ENCODE measurements at places on chromosomes 3 and 15.

DNA sequence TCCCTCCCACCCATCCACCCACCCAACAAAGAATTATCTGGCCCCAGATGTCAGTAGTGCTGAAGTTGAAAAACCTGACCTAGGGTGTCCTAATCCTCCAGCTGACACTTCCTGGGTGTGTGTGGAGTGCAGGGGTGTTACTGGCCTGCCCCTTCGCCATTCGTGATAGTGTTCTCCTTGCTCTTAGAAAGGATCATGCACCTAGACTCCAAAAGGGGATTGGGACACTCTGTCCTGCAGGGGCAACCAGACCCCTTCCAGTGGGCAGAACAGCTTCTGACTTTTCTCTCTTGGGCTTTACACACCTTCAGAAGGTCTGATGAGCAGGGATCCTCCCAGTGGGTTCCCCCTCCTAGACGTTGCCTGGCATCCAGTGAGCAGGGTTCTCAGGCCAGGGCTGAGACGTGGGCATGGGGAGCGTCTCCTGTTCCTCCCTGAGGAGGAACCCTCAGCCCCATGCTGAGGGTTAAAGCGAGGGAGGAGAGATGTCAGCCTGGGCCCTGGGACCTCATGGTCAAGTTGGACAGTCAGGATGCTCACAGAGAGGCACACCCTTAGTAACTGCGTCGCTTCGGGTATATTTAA, 75.0 kb downstream of the AAGAB start:
- no peak for DNase-seq

DNA sequence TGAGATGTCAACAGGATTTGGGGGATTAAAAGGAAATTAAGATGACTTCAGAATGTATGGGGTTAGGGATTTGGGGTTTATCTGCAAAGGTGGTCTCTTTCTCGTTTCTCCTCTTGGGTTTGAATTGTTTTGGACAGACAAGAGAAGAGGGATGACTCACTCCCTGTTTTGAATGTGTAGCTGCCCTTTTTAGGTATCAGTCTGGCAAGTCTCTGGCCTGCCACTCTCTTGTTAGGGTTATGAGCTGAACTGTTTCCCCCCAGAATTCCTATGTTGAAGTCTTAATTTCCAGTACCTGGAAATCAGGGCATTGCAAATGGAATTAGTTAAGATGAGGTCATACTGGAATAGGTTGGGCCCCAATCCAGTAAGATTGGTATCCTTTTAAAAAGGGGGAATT, 291.7 kb downstream of the MEX3B start:
- DNase-seq, result no peak

GRCh38 chr3:57709559-57709958, 16.7 kb upstream of the DENND6A start:
- no peak for DNase-seq

GRCh38 chr3:46710229-46710628, 7.4 kb downstream of the PRSS50 start:
- no peak for DNase-seq

DNA sequence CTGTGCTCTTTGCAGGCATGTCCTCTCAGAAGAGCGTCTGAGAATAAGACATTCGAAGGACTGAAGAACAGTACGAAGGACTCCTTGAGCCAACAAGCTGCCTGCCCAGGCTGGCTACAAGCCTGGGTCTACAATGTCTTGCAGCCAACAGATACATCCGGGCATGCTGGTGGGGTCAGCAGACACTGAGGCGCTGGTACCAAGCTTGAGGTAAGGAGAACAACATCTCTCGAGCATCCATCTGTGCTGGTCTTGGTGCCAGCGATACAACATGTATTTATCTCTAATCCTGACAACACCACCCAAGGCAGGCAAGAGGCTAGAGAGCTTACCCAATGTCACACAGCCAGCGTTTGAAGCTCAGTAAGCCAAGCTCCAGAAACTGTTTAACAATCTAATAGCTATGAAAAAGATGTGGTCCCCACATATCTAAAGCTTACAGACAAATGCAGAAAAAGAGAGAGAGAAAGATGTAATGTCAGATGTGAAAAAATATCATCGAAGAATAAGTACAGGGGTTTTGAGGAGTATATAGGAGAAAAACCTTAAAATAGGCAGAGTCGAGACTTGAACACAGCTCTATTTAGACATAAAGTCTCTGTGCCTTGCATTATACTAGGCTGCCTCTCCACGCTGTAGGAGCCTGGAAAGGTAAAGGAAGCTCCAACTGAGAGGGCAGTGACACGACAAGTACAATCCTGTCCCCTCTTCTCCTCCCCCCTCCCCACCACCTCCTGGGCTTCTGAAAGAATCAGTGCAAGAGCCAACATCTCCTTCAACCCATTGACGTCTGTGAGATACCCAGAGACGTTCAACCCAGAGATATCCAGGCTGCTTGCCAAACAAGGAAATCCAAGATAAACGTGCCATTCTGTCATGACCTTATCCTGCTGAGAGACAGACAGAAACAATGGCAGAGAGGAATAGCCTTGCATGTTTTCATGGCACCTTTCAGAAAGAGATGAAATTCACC, 39.4 kb downstream of the WWTR1 start:
- no peak for DNase-seq

DNA sequence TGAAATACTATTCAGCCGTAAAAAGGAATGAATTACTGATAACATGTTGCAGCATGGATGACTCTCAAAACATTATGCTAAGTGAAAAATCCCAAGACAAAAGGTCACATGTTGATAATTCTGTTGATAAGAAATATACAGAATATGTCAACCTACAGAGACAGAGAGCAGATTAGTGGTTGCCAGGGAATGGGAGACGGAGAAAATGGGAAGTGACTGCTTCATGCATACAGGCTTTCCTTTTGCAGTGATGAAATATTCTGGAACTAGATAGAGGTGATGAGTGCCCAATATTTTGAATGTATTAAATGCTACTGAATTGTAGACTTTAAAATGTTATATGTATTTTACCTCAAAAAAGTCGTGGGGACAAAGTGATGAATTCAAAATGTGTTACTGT, 56.2 kb downstream of the ABHD2 start:
- no peak for DNase-seq

DNA sequence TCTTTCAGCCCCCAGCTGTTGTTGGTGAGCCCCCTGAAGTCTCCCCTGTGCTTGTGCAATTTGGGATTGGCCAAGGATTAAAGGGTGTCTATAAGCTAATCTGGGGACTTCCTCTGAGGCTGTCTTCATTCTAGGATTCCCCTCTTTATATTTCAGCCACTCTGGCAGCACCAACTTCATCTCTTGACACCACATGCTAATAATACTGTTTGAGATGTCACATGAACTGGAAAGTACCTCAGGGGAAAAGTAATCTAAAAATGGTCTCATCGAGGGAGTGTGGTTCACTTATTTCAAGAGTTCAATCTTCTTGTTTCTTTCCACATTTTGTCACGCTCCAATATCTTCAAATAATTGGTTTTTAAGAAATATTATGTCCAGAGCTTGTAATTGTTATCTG, 279.2 kb upstream of the TMC3 start:
- DNase-seq, result no peak

GRCh38 chr15:65937054-65937453, 67.8 kb downstream of the RAB11A start:
- DNase-seq, result no peak

DNA sequence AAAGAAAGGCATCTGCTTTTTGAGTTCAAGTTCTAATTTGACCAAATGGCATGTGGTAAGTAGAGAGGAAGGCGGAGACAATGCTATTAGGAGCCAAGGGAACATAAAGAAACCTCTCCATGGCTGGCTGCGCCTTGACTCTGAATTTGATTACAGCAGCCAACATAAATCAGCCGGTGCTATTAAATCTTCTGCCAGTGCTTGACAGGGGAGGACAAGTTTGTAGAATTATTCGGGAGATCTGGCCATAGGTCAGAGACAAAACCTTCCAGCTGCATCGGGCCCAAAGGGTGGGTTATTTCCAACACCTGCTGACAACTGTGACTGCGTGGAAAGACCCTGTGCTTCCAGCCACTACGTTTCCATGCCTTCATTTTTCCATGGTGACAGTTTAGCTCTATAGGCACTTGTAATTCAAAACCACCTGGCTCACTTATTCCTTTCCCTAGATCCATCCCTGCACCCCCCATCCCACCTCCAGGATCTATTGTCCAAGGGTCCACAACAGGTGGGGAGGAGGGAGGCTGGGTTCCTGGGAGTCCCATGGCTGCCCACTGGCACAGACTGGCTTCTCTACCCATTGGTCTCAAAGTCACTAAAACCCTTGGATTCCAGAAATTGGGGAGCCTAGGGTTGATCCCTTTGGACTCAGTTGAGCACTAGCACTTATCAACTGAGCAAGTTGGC, 15.9 kb downstream of the COLQ start:
- no peak for DNase-seq

DNA sequence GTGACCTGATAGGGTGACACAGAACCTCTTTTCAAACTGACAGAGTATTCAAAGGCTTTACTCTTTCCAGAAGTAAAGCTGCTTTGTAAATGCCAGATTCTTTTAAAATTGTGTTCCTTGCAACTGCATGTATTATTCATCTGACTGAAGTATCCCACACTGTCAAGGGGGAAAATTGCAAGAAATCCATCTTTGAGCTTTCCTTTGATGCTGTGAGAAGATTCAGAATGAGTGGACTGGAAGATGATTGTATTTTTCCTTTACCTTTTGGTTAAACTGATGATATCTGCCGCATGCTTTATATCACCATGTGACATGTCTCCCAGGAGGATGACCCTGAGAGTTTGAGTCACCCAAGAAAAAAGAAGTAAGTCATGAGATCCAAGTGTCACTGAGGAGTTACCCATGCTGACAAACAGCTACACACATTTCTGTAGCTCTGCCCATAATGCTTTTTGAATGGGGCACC, 250.8 kb upstream of the CBLB start:
- no peak for DNase-seq

DNA sequence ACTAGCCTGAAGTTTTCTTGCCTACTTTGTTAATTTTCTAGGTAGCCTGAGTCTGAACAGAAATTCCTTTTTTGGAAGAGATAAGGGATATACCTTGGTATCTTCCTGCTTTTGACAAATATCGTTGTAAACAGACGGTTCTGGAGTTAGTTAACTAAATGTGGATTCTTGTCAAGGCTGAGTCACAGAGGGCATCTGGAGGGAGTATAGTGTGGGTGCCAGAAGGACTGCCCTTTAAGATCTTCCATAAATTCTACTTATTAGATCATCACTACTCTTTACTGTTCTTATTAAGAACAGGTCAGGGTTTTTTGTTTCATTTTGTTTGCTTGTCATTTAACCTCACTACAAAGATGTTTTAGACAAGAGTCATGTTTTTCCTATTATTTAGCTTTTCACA, 125.3 kb upstream of the SKOR1 start:
- DNase-seq, result peak; percentile 36

DNA sequence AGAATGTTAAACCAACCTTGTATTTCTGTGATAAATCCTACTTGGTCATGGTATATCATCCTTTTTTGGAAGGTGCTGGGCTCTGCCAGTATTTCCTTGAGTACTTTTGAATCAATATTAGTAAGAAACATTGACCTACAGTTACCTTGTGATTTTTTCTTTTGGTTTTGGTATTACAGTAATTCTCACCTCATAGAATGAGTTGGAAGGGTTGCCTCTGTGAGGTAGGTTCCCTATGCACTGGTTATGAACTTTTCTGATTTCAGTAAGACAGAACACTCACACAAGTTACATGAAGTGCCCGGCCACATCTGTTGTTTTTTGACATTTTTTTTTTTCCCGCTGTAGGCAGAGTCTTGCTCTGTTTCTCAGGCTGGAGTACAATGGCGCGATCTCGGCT, 20.0 kb downstream of the PCCB start:
- no peak for DNase-seq

DNA sequence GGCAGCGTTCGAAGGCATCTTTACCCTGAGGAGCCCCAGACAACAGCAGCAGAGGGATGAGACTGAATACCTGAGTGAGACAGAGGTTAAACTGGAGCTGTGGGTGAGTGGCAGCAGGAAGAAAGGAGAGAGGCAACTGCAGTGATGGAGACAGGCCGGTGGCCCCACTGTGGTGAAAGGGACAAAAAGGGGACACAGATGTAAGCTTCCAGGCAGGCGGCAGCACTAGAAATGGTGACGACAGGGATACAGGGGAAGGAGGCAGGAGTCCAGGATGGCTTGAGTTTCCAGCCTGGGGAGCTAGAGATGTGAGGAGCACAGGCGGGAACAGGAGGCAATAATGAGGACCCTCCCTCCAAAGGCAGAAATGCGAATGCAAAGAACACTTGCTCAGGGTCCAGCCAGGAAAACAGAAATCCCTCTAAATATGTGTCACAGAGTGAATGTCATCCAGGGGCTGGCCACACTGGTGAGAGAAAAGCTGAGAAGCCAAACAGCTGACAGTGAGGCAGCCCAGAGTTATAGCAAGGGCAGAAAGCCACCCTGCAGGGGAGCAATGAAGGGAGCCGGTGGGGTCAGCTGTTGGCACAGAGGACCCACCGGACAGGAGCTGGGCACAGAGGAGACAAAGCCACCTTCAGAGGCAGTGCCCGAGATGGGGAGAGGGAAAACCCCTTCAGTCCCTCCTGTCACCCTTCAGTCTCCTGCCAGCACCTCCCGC, 70.1 kb downstream of the TBC1D2B start:
- DNase-seq, result no peak

- no peak for DNase-seq
Observed at GRCh38 chr3:172101107-172101506, 61.7 kb downstream of the FNDC3B start.

GRCh38 chr15:61835029-61835428, 225.2 kb downstream of the VPS13C start:
- no peak for DNase-seq

- no peak for DNase-seq
Observed at GRCh38 chr3:42712688-42713372, 10.2 kb upstream of the HHATL start.
